ENCODE measurements at places on chromosomes 1 and 21.

- no peak for DNase-seq
Observed at GRCh38 chr1:58626293-58626692, 49.2 kb upstream of the TACSTD2 start.

DNA sequence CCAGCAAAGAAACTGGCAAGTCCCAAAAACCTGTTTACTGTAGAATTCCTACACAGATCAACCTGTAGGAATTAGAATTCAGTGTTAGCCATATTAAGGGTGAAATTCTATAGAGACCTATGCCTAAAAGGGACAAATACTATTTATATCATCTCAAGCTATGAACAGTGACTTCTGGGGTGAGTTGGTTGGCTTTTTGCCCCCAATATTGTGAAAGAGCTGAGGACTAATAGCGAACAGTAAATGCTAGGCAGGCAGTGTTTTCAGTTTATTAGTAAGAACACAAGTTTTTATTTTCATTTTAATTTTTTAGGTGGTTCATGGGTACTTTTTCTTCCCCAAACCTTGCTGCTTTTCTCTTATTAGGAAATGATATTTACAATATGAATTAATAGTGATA lies 15.3 kb downstream of the SLC16A4 start:
- no peak for DNase-seq

GRCh38 chr1:211118407-211119102 lies 15.4 kb downstream of the KCNH1 start:
- no peak for DNase-seq

- no peak for DNase-seq
Observed at GRCh38 chr1:93004566-93005251, 43.4 kb upstream of the DIPK1A start.

DNA sequence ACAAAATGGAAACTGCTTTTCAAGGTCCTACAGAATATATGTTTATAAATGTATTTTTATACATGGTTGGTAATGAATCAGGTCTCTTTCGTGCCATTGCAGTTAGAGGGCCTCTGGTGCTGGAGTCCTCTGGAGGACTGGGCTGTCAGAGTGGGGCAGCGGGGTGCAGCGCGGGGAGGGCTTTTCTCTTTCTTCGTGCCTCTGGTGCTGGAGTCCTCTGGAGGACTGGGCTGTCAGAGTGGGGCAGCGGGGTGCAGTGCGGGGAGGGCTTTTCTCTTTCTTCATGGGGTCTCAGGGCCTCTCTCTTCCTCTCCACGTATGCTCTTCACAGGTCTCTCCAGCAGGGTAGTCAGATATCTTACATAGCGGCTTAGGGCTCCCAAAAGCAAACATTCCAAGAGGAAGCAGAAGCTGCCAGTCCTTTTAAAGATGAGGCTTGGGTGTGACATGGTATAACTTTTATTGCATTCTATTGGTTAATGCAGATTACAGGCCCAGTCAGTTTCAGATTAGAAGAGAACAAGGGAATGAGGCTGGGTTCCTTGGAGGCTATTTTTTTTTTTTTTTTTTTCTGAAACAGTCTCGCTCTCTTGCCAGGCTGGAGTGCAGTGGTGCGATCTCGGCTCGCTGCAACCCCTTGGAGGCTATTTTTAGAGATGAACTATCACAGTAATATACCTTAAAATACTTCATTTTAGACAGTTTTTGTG lies 13.1 kb downstream of the SDCCAG8 start:
- DNase-seq, result no peak

DNA sequence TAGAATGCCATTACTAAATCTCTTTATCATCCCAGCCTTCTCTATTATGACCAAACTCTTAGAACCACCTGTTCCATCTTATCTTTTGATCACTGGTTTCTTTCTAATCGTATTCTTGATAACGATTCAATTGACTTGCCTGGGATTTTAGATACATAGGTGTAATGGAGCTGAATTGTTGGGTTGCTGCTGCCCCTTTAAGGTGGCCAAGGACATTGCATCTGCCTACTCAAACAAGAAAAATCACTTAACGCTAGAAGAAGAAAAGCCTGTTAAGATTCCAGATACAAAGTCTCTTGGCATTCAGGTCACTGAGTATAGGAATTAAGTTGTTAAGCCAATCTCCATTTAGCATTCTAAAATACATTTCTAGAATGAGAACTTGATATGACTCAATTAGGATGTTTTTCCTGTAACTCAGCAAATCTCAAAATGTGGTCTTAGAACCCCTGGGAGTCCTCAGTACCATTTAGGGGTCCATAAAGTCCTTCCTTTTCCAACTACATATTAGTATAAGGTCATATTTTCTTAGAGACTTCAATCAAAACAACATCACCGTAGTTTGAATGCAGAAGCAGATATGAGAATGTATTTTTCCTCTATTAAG lies 12.4 kb downstream of the NEXN start:
- DNase-seq, result no peak

DNA sequence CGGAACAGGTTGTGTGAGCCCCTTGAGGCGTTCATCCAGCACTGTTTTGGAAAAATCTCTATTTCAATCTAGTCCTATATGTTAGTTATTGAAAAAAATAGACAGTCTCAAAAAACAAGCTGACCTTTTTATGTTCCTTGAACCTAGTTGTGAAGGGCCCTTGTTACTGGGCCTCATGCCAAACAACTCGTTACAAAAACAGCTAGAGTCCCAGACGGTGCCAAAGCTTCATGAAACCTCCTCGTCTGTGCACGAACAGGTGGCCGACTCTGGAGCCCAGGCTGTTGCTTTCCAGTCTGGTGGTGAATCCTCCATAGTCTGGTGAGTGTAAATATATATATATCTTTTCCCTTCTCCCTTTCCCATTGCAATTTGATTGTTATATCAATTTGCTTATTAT lies at the start of gene CHIA:
CHIA (plus strand) TSS at position 222 of the 400 bp plus-strand sequence. CDS start 19,617 bp downstream, outside the sequence.
- peak; percentile 79 for DNase-seq

- no peak for DNase-seq
Observed at GRCh38 chr1:226981386-226981817, 41.3 kb downstream of the COQ8A start.

DNA sequence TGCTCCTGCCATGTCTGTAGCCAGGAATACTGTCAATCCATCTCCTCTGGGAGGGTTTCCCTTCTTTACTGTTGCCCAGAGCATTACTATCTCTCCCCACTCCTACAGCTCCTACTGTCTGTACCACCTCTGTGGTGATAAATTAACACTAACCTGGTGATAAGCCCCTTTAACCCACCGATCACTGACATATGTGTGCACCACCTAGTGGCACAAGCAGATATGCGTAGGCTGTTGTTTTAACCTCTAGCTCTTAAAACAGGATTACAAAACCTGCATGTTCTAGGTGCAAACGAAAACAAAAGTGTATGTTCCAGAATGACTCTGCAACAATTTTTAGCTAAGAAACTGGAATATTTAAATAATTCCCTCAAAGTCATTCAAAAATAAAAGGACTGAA lies 93.9 kb upstream of the BEND5 start:
- DNase-seq, result no peak

DNA sequence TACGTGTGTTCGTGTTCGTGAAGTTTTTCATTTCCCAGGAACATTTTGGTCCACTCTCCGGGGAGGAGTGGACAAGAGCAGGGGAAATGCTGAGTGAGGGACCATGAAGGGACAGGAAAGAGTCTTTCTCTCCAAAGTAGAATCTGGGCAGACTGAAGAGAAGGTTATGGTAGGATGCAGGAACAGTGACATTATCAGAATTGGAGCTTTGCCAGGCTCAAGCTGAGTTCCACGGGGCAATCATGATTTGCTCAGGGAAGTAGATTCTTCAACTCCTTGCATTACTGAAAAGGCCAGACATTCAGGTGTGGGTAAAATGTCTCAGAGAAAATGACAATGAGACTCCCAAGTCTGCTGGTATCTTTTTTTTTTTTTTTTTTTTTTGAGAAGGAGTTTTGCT lies 16.6 kb downstream of the ATP1A4 start:
- DNase-seq, result no peak

GRCh38 chr1:170732252-170732588 lies 68.3 kb downstream of the PRRX1 start:
- DNase-seq, result no peak

DNA sequence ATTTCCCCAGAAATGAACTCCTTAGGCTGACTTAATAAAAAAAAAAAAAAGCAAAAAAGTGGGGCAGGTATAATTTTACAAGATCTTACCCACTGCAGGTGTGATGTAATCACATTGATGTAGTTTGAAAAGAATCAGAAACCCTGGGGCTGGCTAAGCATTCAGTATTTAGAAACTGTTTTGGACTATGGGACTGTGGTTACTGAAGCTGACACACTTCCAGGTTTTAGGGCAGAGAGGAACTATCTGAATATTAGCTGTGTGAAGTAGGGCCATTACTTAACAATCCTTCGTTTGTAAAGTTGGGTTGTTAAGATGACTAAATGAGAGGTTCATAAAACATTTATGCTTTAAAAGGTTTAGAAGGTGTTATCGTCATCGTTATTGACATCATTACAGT lies 165.3 kb downstream of the FASLG start:
- DNase-seq, result no peak

DNA sequence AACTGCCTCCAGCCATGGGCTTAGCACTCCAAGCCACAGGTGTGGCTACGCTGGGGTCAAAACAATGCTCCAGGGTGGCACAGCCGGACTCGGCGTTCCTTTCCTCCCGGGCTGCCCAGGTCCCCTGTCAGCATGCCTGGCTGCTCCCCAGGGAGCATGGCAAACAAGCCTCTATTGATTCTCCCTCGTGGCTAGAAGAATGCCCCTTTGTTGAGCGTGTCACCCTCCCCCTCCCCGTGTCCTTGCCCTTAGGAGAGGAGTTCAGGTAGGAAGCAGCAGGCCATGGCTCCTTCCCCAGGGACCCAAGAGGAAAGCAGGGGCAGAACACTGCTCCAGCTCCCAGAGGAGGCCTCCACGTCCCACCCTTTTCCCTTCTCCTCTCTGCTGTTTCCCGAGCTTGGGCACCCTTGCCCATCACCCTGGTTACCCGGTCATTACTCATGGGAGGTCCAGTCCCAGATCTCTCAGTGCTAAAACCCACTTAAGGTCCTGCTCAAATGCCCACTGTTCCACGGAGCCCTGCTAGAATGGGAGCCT lies 57.4 kb upstream of the CITED4 start:
- DNase-seq, result no peak

DNA sequence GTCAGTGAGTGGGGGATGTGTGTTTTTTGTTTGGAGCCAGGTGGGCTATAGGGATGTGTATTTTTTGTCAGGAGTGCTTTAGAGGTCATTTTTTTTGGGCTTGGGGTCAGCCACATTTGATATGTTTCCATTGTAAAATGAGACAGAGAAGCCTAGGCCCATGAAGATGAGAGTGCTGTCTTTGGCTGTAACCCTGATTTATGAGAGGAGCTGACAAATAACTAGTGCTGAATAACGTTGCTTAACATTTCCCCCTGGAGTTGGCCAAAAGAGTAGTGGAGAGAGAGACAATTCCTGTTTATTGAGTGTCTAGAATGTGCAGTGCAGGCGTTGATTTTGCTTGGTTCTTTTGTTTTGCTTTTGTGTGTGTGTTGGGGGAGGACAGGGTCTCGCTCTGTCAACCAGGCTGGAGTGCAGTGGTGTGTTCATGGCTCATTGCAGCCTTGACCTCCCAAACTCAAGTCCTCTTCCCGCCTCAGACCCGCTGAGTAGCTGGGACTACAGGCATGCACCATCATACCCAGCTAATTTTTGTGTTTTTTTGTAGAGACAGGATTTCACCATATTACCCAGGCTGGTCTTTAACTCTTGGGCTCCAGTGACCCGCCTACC lies 64.7 kb downstream of the S1PR1 start:
- DNase-seq, result no peak

DNA sequence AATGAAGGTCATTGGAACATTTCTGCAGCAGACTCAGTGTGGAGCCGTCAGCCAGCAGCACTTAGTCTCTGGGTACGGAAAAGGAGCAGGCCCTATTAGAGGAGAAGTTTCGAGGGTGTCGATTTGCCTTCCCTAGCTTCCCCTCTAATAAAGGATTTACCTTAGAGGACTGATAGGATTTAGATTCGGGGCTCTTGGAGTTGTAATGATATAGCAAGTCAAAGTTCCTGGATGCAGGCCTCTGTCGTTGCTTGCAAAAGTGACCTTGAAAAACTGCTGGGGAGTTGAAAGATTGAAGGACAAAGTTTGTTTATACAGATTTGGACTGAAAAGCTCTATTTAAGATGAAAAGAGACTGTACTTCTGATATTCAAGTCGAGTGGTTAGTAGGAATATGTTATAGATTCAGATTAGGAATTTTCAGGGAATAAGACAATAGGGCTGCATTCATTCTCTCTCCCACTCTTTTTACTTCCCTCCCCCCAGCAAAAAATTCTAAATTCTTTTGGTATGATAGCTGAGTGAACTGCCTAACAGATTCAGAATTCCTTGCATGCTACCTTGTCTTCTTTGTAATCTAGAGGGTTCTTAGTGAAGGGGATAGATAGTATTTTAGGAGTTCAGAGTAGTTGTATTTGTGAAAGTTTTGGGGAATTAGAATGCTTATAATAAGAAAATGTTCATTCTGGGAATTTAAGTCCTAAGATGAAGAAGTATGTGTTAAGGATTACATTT lies 19.2 kb downstream of the NFYC start:
- DNase-seq, result no peak

GRCh38 chr1:55571767-55572166 lies 356.6 kb upstream of the USP24 start:
- no peak for DNase-seq

DNA sequence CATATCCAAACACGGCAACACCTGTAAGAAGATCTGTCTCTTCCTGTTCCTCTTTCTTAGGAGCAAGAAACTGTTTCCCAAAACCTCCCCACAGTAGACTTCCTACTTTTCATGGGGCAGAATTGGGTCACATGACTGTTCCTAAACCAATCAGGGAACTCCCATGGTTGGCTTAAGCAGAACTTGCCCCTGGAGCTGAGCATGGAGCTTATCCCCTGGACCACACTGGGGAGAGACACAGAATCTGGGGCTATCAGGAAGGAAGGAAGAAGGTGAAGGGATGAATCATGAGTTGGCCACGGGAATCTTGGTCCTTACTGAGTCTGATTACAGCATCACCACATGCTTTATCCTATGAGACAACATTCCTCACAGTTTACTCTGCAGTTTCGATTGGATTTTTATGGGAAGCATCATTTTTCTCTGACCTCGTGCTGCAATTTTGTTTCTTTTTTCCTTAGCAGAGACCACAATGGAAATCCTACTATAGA lies 81.8 kb downstream of the CDC7 start:
- DNase-seq, result no peak

DNA sequence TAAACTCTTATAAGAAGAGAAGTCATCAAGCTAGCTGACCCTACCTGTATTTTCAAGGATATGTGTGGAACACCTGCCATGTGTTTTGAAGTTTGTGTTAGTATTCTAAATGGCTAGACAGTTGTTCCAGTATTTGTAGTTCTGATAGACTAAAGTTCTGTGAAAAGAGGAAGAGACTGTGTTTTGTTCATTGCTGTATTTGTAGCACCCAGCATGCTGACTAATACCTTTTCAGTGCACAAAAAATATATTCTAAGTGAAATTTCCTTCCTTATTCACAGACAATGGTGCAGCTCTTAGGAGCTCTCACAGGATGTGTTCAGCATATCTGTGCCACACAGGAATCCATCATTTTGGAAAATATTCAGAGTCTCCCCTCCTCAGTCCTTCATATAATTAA lies 8.2 kb upstream of the METTL18 start:
- no peak for DNase-seq

- DNase-seq, result no peak
Observed at GRCh38 chr1:204487256-204487615, 7.4 kb downstream of the PIK3C2B start.

GRCh38 chr1:225343618-225344017 lies 84.2 kb downstream of the LBR start:
- peak; percentile 23 for DNase-seq

Data from DMS 273 treated with DMSO at 0.1 percent for 48 hours (cell line).